ENCODE measurements at places on chromosomes 2 and 18.
A peak's percentile ranks its signal among the peaks of the same experiment; 100 is the strongest.

DNA sequence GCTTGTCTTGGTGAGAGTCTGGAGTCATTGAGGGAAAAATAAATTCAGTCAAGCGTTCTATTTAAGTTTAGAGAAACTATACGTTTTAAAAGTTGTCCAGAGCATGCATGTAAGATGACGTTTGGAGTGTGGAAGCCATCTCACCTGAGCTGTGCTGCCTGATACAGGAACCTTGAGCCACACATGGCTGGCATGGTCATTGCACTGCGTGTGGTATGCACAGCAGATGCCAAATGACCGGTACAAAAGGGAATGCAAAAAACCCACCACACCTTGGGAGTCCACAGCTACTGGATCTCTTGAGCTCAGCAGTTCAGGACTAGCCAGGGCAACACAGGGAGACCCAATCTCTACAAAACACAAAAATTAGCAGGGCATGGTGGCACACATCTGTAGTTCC lies 4.3 kb downstream of the MZT2B start:
- peak; percentile 24 for DNase-seq

GRCh38 chr18:28903306-28903705 lies 726.4 kb upstream of the CDH2 start:
- DNase-seq, result no peak

DNA sequence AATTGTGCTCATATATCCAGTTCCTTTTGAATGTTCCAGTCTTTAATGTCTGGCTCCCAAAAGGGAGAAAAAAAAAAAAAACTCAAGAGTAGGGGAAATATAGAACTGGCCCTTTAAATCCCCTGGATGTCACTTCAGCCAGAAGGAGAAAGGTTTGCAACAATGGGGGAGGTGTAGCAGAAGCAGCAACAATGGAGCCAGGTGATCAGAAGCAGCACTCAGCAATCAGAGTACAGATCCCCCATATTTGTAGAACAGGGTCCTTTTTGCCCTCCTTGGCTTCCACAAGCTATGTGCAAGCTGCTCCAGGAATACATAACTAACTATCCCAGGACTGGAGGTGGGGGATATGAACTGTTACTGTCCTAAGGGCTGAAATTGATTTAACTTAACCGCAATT lies 25.8 kb upstream of the ZNF397 start:
- DNase-seq, result no peak

GRCh38 chr2:240930631-240931318 lies 24.6 kb downstream of the CROCC2 start:
- no peak for DNase-seq

GRCh38 chr2:230779126-230779525 lies 66.5 kb downstream of the CAB39 start:
- DNase-seq, result no peak

GRCh38 chr2:23669413-23670244 lies 257.3 kb downstream of the ATAD2B start:
- peak; percentile 93 for DNase-seq

GRCh38 chr2:233707940-233708644 lies 4.6 kb upstream of the UGT1A5 start:
- no peak for DNase-seq

DNA sequence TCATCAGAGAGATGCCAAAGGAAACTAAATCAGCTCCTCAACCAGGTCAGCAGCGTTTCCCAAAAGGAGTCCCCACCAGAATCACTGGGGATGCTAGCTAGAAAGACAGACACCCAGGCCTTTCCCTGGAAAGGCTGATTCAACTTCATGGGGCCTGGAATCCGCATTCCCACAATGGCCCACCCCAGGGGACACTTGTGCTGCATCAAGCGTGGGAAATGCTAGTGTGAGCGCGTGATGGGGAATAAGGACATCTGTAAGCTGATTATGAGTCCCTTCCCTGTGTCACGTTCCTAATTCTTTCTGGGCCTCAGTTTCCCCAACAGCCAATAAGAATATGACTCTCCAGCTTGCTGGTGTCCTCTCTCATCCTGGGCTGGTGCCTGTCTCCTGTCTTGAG lies 2.2 kb upstream of the WNT10A start:
- no peak for DNase-seq

DNA sequence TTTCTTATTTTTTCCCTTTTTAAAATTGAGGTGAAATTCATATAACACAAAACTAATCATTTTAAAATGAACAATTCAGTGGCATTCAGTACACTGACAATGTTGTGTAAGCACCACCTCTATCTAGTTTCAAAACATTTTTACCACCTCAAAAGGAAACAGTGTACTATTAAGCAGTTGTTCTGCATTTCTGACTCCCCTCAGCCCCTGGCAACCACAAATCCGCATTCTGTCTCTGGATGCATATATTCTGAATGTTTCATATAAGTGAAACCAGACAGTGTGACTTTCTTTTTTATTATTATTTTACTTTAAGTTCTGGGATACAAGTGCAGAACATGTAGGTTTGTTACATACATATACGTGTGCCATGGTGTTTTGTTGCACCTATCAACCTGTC lies 19.2 kb upstream of the TANK start:
- no peak for DNase-seq

DNA sequence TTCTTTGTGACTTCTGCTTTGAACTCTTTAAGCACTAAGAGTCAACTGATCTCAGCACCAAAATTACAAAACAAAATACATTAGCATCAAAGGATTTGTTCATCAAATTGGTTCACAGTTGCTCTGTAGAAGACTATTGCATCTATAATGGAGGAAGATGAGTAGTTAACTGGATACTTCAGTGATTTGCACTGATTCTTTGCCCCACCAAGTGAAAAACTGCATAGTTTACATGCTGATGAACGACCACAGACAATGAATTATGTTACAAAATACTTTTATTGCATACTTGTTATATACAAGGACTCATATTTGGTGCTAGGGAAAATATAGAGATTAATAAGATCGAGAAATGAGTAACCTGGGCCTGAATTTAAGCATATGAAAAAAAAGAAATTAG lies 107.2 kb downstream of the SCG2 start:
- no peak for DNase-seq

DNA sequence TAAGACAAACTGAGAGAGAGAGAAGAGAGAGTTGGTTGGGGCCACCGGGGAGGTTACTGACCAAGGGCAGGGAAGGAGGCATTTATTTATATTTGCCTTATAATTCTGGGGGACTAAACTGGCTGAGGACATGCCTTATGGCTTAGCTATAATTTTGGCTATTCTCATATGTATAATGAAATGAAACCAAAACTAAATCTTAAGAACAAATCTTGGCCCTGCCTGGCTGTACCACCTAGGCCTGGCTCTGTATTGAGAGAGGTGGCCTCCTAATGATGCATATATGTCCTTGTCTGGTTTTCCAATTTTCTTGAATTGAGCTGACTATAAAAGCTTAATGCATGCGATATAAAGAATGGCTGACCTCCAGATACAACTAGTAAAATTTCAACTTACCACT lies 3.5 kb upstream of the PPP1CB start:
- no peak for DNase-seq

- DNase-seq, result no peak
Measured at GRCh38 chr2:63078852-63079606, 28.4 kb downstream of the OTX1 start.

DNA sequence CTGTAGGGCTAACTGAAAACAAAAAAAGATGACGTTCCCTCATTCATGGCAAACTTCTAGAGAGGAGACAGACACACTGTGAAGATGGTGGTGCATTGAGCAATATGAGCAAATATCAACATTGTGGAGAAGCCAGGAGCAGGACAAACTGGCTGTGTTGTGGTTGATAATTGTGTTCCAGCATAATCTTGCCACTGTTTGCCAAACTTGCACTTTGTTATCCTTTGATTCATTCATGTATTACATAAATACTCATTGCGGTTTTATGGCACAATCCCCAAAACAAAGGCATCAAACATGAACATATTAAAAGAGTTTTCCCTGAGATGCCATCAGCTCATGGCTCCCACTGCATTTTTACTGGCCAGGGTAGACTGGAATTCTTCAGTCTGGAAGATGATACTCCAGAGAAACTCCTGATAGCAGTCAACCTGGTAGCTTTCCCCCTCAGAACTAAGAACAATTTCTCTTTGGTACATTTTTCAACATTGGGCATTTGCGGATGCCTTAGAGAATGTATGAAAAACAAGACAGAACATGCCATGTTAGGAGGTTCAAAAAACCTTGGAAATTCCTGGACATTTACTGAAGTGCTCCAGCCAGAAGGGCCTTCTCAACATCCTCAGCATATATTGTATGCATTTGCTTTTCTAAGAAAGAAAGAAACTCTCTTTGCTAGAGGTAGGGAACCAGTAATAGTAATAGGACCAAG lies 487.4 kb upstream of the CELF4 start:
- DNase-seq, result no peak

DNA sequence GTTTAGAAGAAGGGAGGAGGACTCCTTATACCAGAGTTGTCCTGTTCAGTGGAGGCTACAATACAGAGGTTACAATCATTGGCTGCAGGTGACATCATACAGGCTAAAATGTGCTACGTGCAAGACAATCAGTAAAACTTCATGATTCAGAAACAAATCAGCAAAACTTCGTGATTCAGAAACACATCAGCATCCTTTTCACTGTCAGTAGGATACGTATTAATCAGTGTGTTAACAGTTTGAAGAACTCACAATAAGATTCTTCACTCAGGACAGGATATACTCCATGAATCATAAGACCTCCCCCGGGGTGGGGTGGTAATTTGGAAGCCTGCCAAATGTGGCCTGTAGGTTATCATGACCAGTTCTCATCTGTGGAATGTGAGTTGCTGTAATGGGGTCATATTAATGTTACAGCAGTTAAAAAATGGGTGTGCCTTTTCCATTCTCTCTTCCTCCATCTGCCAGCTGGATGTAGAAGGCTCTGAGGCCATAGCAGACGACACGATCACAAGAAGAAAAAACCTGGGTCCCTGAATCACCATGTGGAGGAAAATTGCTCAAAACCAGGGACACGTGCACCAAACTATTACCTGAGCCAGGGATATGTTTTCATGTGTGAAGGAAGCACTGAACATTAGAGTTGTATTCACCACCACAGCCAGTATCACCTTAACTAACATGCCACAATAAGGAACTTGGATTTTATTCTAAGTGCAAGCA lies 134.8 kb upstream of the CREB1 start:
- DNase-seq, result peak; percentile 84

DNA sequence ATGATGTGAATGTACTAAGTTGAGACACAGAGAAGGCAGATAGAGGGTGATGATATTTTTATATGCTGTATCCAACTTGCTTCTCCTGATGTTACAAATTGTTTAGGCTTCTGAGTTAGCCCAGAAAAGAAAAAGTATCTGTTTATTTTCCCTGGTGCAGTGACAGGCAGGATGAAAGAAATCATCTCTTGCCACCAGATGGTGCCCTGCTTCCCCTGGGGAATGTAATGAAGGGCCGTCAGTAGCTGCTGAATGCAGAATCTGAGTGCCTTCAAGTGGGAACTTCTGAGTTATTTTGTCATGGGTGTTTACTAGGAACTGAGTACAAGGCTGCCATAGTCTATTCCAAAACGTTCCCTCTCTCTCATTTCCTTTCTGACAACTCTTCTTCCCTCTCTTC lies 525.6 kb downstream of the MBD2 start:
- DNase-seq, result no peak

GRCh38 chr2:54287532-54287931 lies 31.5 kb upstream of the TSPYL6 start:
- no peak for DNase-seq

DNA sequence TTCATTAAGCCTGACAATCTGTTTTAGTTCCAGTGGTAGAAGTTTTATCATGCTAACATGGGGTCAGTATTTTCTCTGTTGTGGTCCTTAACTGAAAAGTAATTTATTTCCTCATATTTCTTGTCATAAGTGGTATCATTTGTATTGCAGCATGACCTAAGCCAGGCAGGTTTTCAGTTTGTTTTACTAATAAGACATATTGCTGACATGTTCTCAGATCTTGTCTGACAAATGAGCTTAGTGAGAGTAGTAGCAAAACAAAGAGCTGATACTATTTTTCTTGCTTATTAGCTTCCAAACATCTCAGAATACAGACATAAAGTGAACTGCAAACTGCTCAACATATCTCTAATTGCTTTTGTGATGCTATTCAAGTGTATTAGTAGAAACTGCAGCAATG lies 293.6 kb downstream of the DSEL start:
- DNase-seq, result no peak

- DNase-seq, result no peak
Measured at GRCh38 chr2:178491612-178492011, 11.4 kb downstream of the PLEKHA3 start.

GRCh38 chr18:79329786-79330185 lies 65.9 kb upstream of the NFATC1 start:
- DNase-seq, result no peak

DNA sequence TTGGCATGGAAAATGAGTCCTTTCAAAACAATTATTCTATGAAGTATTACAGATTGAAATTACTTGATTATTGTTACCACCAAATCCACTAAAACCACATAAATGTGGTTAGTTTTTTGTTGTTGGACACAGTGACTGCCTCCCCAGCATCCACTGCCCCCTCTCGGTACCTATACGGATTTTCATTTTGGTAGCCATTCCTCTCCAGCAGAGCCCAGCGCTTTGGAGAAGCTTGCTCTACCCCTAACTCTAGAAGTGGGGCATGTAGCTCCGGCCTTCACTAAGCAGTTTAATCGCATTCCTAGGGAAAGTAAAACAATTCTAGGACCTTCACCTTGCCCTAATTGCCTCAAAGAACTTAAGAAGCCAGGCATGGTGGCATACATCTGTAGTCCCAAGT lies 24.2 kb downstream of the OLA1 start:
- DNase-seq, result no peak

- no peak for DNase-seq
Measured at GRCh38 chr18:55510809-55511208, 77.2 kb downstream of the TCF4 start.

DNA sequence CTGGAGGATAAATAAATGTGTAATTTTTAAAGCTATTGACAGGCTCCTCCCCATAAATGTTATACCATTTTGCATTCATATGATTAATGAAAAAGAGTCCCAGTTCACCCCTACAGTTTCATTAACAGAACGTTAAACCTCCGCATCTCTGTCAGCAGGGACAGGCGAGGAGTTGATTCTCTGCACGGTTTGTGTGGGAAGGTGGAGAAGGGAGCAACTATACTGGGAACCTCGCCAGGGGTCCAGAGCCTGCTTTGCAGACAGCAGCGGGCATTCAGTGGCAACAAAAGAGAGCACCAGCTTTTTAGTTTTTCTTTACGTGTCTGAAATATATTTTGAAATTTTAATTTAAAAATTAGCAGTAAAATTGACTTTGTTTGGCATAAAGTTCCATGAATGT lies 101.4 kb downstream of the FARSB start:
- DNase-seq, result no peak

- DNase-seq, result no peak
Measured at GRCh38 chr18:6604573-6604941, 125.0 kb upstream of the ARHGAP28 start.

GRCh38 chr2:23627236-23628009 lies 242.4 kb downstream of the KLHL29 start:
- DNase-seq, result peak; percentile 58

Data from posterior vena cava (tissue), 2 donors.